ENCODE measurements at places on chromosomes 12 and 14.

DNA sequence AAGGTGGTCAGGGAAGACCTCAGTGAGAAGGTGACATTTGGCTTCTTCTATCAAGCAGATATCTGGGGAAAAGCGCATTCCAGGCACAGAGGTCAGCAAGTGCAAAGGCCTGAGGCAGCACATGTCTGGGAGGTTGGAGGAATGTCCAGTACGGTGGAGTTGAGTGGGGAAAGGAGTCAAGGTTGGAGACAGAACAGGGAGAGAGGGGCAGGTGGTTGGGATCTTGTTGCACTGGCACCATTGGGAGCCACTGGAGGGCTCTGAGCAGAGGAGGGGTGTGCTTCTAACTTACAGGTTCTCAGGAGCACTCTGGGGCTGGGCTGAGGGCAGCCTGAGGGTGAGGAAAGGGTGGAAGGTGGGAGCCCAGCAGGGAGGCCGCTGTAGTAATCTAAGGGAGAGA, 52.1 kb downstream of the EID3 start:
- no peak for DNase-seq

DNA sequence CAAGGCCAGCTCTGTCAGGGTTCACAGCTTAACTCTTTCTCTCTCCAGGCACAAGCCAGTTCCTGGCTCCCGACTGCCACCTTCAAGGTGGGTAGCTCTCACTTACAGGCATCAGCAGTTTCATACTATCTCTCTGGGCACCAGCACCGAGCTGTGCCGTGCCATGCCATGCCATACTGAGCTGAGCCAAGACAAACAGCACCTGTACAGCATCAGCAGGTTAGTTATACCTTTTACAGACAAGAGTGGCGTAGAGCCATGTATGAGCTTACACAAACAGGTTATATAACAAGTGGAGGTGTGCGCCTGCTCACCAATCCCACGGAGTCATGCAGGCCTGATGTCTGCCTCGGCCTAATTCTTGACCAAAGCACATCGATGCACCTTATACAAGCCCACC, 1098.7 kb downstream of the AACS start:
- DNase-seq, result no peak

DNA sequence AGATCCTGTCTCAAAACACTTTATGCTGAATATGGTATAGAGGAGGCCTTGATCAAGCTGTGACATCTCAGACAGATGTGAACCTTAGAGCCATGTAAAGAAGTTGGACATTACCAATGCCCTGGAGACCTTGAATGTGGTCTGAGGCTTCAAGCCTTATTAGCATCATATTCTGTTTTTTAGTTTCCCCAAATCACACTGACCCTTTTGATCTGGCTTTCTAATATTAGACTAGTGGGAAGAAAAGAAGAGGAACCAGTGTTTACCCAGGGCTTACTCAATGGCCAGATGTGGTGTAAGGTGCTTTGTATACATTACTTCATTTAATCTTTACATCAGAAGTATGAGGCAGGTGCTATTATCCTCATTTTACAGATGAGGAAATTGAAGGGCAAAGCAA, 10.6 kb upstream of the TBPL2 start:
- DNase-seq, result no peak

DNA sequence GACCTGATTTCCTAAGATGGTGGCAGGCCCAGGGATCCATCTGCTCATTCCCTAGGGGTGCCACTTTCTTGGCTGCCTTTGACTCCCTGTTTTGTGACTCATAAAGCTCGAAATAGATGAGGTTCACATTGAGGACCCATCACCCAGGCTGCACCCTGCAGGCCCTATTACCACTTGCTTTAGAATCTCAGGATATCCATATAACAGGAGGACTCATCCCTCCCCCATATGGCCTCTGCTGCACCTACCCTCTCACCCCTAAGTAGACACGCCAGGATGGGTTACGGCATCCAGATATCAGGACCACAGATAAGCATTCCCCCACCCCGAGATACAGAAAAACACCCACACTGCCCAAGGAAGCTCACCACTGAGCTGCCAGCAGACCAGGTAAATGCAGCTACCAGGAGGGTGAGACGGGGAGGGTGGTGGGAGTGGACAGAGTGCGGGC, 155.7 kb downstream of the DPF3 start:
- DNase-seq, result no peak

- no peak for DNase-seq
These were observed 623.5 kb downstream of the FLRT2 start for GRCh38 chr14:86153480-86153879.

DNA sequence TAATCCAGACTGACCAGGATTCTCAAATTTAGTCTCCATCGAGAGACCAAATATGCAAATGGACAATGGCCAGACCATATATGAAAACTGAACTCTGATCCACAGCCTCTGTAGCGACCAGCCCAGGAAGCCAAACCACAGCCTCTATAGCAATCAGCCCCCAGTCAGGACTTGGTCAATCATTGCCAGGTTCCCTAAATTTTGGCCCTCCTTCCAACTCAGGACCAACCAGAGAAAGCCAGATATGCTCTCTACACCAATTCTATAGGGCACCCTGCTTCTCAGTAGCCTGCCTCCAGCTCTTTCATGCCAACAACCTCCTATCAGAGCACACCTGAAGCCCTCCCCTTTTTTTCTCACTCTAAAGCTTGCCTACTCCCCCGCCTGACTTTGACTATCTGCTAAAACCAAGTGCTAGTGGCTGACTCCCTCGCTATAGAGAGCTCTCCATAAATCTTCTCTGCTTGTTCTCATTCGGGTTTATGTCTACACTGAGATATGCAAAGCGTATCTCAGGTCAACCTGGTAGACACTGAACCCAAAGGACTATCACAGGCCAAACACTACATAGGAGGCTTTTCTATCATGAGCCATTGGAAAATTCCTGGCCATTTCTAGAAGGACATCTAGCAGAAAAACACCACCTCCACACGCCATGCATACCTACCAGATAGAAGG, 110.5 kb upstream of the FUT8 start:
- no peak for DNase-seq

DNA sequence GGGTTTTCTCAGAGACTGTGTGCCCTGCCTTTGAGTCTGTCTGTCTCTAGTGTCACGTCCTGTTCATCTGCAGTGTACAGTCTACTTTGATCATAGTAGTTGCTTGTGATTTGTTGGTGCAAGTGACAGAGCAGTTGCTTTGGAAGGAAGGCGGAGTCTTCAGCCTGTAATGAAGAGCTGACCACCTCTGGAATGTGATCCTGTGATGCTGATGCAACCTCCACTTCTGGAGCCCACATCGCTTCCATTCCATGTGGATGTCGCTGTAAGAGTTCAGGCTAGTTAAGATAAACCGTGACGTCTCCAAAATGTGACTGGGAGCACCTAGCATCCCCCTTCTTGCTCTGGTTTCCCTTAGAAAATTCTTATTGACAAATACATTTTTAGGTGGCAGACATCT, 51.8 kb downstream of the PELI2 start:
- no peak for DNase-seq

GRCh38 chr14:21219561-21220111, 49.6 kb downstream of the HNRNPC start:
- DNase-seq, result no peak

- no peak for DNase-seq
These were observed 6.4 kb downstream of the STX2 start for GRCh38 chr12:130832561-130833209.

DNA sequence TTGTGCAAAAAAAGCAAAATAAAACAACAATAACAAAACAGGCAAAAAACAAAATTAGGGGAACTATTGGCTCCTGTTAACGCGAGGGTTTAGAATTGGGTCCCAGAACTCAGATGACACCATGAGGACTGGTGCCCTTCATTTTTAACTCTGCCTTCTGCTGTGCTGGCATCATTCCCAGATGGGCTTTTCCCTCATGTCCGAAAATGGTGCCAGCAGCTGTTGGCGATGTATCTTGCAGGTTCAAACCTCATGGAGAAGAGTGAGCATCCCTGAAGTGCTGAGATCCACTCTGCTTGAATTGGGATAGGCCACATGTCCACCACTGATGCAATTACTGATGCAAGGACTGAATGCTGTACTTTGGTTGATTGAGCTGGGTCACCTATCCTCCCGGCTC, 61.1 kb downstream of the MYRFL start:
- DNase-seq, result no peak

- no peak for DNase-seq
These were observed 11.6 kb upstream of the ADCY6 start for GRCh38 chr12:48800457-48800856.

DNA sequence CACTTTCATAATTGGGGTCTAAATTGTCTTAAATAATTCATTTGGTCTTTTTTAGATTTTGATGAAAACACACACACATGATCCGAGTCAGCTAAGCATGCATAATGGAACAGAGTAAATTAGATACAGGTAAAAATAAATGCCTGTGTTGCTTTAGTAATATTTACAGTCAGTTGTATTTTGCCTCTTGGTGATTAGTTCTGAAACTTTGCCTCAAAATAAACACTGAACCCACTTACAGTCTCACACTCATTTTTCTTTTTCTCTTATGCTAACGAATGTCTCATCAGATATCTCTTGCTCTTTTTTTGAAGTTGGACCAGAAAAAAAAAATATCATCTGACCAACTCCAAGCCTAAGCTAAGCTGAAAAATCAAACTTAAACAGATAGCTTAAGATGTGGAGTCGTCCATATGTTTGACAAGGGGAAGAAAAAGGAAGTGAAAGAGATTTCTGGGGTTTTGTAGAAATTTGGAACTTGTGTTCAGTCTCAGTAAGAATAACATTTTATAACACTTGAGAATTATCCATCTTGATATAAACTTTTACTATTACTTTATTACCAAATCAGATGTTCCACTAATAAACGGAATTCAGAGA, 592.5 kb downstream of the RPL10L start:
- DNase-seq, result no peak

- DNase-seq, result no peak
These were observed 130.8 kb downstream of the PRKD1 start for GRCh38 chr14:29796853-29797252.

GRCh38 chr12:12724421-12725085, 7.4 kb downstream of the CDKN1B start:
- DNase-seq, result no peak

DNA sequence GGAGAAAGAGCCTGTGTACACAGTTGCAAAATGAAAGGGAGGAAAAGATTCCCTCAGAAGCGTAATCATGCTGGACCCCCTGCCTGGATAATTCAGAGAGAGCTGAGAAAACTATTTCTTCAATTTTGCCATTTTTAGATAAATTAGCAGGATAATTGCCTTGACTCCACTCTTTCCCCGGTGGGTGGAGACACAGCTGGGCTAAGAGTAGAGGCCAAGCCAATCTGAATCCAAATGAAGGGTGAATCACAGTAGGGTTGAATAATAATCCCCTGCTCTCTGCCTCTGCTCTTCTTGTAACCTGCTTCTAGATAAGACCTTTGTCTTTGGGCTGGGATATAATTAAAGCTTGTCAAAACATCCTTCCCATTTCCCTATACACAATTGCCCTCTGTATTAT, 150.1 kb downstream of the CAPZA3 start:
- DNase-seq, result no peak

- DNase-seq, result no peak
These were observed 29.3 kb upstream of the PIWIL1 start for GRCh38 chr12:130308393-130308792.

DNA sequence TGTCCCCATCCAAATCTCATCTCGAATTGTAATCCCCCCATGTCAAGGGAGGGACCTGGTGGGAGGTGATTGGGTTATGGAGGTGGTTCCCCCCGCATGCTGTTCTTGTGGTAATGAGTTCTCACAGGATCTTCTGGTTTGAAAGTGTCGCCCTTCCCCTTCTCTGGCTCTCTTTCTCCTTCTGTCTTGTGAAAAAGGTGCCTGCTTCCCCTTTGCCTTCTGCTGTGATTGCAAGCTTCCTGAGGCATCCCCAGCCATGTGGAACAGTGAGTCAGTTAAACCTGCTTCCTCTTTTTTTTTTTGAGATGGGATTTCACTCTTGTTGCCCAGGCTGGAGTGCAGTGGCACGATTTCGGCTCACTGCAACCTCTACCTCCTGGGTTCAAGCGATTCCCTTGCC, 104.0 kb downstream of the CCDC91 start:
- no peak for DNase-seq

DNA sequence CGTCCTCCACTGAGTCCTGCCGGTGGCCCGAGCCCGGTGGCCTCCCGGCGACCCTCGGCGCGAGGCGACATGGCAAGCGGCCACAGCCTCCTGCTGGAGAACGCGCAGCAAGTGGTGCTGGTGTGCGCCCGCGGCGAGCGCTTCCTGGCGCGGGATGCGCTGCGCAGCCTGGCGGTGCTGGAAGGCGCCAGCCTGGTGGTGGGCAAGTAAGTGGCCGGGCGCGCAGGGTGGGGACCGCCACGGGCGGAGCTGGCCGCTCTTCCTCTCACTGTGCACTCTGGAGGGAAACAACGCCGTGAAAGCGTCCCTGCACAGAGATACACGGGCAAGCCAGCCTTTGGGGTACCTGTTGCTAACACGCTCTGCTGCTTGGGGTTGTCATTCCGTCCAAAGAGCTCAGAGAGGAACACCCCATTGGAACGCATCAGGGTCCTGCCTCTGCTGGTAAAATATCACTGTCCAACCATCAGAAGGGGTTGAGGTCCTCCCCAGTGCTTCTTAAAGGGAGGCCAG, at the start of gene AMDHD1:
TSS of gene AMDHD1 (plus strand) at position 2 of the 513 bp plus-strand sequence. CDS start at position 70, 68 bp downstream.
- peak; percentile 61 for DNase-seq

GRCh38 chr14:54387328-54387727, 9.5 kb upstream of the CDKN3 start:
- DNase-seq, result no peak

DNA sequence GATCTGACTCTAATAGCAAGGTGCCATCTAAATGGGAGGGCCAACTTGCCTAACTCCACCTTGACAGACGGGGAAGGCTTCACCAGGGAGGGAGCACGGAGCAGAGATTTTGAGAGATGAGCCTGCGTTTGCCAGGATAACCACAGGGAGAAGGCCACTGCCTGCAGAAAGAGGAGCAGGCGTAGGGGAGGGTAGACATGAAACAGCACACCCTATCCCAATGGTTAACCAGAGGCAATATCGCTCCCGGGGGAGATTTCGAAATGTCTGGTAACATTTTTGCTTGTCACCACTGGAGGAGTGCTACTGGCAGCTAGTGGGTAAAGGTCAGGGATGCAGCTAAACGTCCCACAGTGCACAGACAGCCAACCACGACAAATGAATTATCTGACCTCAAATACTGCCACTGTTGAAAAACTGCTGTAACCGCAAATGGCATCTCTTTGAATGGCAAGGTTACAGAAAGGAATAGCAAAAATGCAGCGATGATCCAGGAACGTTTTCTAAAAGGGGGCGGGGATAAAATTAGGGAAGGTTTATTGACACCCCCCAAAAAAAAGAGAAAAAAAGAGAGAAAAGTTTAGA, 126.0 kb upstream of the ATF7IP start:
- no peak for DNase-seq

- peak; percentile 42 for DNase-seq
These were observed 58.3 kb upstream of the EEA1 start for GRCh38 chr12:92987362-92987761.

GRCh38 chr14:68283378-68284123, 464.0 kb downstream of the RAD51B start:
- DNase-seq, result no peak

Data from SW 1271 (cell line).